Aorta (tissue), 5 donors: ENCODE measurements at places on chromosomes 12 and 14. TPM values are rescaled to one million over a fixed set of nuclear protein-coding genes. Genes with fewer than 3 reads are reported as not detected.

CCDC63 gene
- not detected for polyA plus RNA-seq

DNA sequence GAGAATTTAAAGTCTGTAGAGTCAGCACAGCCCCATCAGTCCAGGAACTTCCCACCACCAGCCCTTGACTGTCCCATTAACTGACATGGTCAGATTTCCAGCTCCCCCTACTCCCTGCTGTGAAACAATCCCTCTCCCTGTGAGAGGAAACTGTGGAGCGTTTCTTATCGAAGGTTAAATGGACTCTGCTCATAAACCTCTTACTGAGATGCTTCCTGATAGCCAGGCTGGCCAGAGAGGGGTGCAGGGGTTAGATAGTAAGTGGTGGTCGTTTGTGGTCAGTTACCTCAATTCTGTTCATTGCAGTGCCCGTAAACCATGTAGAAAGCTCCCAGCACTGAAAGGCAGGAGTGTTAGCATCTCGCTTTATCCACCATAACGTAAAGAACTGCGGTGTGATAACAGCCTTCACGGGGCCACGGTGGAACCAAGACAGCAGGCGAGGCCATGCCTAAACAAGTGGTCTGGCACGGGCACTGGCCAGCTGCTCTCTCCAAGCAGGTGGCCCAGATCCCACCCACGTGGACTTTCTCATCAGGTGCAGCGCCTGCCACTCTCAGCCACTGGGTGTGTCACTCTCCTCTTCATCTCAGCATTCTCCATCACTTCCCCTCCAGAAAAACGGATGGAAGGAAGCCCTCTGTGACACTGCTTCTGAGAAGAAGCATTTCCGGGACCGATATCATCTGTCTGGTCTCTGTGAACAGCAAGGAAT is 102.2 kb downstream of the FBXL14 start:
- no peak for DNase-seq

- DNase-seq: no peak
These were observed 41.0 kb upstream of the AMIGO2 start for GRCh38 chr12:47120736-47121135.

AICDA gene
- 1.1 TPM for polyA plus RNA-seq

CLEC7A gene
- polyA plus RNA-seq: 2.9 TPM

- DNase-seq: no peak
These were observed 291.7 kb downstream of the C12orf75 start for GRCh38 chr12:105622220-105622619.

DIO2 gene
- 35.8 TPM for polyA plus RNA-seq

REP15 gene
- 0.87 TPM for polyA plus RNA-seq

GRCh38 chr12:25701290-25701689 is 148.2 kb upstream of the LMNTD1 start:
- DNase-seq: no peak

ADGRD1 gene
- polyA plus RNA-seq: 2.9 TPM

GRCh38 chr12:116703214-116703795 is 34.6 kb downstream of the SPRING1 start:
- peak; percentile 70 for DNase-seq

GDF3 gene
- polyA plus RNA-seq: not detected

GLI1 gene
- polyA plus RNA-seq: 0.25 TPM

- DNase-seq: no peak
These were observed 1.6 kb downstream of the DPF3 start for GRCh38 chr14:72892103-72892878.

- no peak for DNase-seq
These were observed 85.3 kb downstream of the PRKCH start for GRCh38 chr14:61406675-61407074.

KLRC3 gene
- polyA plus RNA-seq: not detected

GRCh38 chr12:50506753-50507473 is 2.1 kb downstream of the DIP2B start:
- no peak for DNase-seq

DNA sequence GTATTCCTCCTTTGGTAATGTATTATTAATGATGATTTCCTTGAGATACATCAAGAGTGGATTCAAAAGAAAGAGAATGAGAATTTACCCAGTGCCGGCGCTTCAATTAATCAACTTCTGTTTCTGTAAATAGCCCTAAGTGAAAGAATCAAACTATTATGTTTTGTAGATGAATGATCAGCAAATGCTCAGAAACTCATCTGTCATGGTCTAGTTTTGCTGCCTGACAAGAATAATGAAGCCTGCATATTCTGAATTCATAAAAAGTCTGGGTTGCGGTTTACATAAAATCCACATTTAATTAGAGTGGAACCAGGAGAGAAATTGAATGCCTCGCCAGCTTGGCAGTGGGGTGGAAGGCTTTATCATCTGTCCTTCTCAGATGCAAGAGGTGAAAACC is 325.3 kb downstream of the GALC start:
- DNase-seq: no peak

KRT73 gene
- not detected for polyA plus RNA-seq

GRCh38 chr12:21780786-21781185 is 6.3 kb upstream of the KCNJ8 start:
- no peak for DNase-seq

ZNF891 gene
- polyA plus RNA-seq: 1.2 TPM

DNA sequence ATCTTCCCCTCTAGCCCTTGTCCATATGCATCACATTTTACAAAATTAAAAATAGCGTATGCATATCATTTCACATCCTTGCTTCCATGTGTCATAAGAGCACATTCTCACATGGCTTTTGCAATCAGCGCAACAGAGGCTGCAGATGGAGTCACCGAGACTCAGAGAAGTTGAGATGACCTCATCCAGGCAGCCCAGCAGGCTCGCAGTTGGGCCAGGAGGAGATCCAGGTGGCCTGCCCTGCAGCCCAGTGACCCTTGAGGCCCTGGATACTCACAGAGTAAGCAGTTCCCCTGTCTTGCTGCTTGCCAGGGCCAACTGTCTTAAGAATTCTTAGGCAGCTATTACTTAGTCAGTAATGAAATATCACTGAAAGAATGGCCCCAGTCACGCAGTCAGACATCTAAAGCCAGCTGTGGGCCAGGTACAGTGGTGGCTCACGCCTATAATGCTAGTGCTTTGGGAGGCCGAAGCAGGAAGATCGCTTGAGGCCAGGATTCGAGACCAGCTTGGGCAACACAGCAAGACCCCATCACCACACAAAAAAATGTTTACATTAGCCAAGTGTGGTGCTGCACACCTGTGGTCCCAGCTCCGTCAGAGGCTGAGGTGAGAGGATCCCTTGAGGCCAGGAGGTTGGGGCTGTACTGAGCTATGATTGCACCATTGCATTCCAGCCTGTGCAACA is 9.1 kb downstream of the CAMKK2 start:
- no peak for DNase-seq

- no peak for DNase-seq
These were observed 10.4 kb downstream of the CPNE6 start for GRCh38 chr14:24081739-24082211.

DNA sequence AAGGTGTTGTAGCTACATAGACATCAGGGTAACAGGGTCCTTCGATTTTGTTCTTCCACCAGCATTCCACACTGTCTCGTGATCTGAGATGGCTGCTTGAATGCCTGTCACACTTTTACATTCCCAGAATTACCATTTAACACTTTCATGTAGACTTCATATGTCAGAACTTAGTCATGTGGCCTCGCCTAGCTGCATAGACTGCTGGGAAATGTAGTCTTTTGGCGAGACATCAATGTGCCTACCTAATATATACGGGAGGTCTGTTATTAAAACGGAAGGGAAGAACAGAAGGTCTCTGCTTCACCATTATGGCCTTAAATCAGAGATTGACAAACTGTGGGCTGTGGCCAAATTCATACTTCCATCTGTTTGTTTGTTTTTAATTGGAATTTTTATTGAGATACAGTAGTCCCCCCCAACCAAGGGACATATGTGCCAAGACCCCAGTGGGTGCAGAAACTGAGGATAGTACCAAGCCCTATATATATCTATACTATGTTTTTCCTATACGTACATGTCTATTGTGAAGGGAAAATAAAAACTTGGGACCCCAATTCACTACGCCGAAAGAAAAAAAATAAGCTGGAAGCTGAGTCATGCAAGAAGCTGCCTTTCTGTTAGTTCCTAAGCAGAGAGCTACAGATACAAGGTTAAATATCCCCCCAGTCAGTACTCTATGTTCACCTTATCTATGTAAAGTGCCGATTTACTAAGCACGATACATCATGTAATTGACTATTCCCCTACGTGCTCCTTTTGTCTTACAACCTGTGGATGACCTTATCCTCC is 11.3 kb upstream of the HRK start:
- no peak for DNase-seq

DNA sequence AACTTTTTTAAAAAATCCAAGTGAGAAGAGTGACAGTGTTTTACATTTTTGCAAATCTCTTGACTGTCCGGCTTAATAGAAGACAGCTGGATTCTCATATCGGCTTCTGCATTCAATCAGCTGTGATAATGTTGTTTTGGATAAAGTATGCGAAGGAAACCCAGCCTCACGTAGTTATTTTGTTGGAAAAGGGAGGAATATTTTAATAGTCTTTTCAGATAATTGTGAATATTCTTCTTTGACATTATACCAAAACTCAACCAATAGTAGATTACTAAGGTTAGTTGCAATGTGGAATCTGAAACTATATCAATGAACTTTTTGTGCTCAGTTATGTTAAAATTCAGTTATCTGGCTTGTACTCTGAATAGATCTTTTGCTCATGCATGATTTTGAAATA is 276.5 kb downstream of the ZFP36L1 start:
- no peak for DNase-seq

DNA sequence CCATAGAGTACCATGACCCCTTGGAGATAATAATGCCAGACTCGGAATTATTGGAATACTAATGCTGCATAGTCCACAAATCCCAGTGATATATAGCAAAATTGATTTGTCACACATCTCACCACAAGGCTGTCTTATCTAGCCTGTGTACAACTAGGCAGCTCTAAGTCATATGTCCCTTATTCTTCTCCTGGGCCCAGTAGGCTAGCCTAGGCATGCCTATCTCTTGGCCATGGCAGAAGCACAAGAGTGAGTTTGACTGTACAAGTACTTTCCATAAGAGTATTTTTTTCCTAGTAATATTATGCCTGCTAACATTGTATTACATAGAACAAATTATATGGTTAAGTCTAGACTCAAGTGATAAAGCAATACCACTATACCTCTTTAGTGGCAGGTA is 1122.1 kb upstream of the SEL1L start:
- DNase-seq: no peak

DNA sequence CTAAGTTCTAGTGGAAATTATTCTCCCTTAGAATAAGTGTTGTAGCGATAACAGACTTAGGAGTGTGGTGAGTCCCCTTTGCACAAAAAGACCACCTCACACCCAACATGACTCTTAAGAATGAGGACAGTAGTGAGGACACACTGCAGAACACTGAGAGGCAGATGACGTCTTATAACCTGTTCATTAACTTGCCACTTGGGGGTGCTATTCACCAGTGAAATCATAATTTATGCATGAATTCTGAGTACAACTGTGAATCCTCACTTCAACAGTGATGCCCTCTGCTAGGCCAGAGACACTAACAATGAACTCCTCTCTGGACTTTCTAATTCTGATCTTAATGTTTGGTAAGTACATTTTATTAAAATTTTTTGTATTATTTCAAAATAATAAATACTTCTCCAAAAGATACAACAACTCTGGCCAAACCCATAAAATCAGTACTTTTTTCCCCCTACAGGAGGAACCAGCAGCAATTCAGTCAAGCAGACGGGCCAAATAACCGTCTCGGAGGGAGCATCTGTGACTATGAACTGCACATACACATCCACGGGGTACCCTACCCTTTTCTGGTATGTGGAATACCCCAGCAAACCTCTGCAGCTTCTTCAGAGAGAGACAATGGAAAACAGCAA is 274.7 kb downstream of the DAD1 start:
- no peak for DNase-seq

GRCh38 chr14:49512147-49512551 is 74.0 kb downstream of the RPS29 start:
- DNase-seq: no peak

DNA sequence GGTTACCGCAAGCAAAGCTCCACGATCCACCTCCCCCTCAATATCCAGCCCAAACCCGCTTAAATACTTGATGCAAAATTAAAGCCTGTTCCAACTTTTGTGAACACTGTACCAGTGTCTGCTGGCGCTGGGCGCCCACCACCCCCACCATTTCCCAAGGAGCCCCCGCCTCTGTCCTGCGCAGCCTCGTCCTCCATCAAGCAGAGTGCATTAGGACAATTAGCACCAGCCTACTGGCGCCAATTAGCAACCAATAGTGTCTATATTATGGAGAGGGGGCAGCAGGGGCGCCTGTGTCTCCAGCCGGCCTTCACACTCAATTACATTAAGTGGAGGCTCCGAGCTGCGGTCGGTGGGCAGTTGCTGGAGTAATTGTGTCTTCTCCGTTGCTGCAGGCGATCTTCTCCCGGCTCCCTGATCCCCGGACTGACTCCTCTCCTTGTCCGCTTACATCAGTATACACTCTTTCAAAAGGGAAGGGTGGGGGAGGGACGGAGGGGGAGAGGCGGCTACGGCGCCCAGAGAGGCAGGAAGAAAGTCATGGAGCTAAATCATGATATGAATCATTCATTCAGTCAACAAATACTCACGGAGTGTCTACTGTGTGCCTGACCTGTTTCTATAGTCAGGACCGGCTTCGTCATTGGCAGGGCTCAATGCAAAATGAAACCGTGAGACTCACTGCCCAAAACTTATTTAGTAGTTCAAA is 707.3 kb downstream of the MED13L start:
- DNase-seq: no peak

DNA sequence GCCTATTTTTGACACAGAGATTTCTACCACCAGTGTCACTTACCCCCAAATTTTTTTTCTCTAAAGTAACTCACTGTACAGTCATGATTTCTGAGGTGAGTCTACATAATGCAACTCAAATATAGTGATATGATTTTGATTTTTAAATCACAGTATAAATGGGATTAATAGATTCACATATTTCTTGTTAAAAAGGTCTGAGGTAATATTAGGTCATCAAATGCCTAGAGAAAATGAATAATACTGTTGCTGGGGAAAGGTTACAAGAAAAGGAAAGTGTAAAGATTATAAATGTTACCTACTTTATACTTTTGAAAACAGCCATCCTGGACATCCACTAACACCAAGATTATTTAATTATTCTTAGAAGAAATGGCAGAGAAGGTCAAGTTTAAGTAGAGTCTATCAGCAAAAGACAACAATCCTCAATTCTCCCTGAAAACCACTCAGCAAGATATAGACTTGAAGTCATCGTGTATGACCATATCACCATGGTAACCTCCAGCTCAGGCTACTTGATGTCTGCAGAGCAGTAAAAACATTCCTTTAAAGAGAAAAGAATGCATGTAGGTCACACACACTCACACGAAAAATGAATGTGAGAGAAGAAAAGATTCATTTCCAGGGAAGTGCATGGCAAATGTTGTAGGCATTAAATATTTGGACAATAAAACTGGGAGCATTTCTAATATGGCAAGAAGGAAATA is 58.7 kb downstream of the CCDC59 start:
- DNase-seq: no peak

TDP1 gene
- 3.5 TPM for polyA plus RNA-seq

PAWR gene
- 63.2 TPM for polyA plus RNA-seq

SOAT2 gene
- polyA plus RNA-seq: 1.5 TPM

- no peak for DNase-seq
These were observed 1.3 kb downstream of the GPR65 start for GRCh38 chr14:88005978-88006851.

GRCh38 chr12:110590806-110591326 is 7.7 kb upstream of the PPTC7 start:
- no peak for DNase-seq

- DNase-seq: no peak
These were observed 11.6 kb downstream of the WNT5B start for GRCh38 chr12:1640328-1641234.
